ENCODE measurements at places on chromosomes 11 and 22.
A peak's percentile ranks its signal among the peaks of the same experiment; 100 is the strongest.

GRCh38 chr11:113668255-113668654, 37.9 kb downstream of the TMPRSS5 start:
- no peak for DNase-seq

GRCh38 chr11:112525270-112525669, 264.6 kb upstream of the PLET1 start:
- DNase-seq, result peak; percentile 61

DNA sequence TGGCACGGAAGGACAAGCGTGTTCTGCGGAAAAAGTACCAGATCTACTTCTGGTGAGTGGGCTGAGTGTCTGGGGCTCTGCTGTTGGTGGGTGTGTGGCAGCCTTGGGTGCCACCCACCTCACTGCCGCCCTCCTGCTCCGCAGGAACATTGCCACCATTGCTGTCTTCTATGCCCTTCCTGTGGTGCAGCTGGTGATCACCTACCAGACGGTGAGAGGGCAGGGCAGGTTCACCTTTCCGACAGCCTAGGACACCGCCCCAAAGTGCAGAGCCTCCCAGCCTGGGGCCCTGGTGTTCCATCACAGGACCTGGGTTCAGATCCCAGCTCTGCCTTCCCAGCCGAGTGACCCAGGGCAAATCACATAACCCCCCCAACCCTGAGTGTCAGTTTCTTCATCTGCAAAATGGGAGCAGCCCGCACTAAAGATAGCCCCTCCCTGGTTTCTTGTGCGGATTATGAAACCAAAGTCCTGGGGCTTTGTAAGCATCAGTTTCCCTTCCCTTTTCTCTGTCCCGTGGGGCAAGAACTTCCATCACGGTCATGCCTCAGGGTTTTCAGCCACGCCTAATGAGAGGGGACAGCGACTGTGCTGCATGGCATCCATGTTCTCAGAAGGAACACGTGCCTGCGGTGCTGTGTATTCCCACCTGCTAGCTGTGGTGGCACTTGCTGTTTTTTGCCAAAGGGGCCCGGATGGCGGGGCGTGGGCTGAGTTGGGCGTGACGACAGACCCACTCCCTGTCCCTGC, 9.8 kb upstream of the TAGLN start:
- peak; percentile 34 for DNase-seq

DNA sequence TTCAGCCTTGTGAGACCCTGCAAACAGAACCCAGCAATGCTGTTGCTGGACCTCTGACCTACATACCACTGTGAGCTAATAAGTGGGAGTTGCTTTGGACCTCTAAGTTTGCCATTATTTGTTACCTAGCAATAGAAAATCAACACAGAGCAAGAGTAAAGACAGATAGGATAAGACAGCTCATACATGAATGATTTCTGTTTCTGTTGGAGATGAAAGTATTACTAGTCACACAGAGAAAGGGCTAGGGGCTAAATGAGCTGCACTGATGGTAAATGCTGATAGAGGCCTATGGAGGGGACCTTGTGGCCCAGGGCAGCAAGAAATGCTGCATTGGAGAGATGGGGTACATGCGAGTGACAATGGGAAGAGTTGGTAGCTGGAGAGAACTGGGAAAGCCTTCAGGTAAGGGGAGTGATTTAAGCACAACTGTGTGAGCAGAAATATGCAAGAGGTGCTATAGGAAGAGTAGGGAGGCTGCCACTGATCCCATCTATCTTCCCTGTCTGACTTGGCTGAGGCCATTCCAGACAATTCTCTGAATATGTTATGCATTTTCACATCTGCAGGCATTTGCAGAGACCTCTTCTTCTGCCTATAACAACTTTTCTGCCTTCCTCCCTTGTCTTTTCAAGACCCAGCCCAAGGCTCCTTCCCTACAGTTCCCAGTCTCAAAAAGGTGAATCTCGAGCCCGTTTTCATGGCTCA, 46.1 kb upstream of the SYN3 start:
- DNase-seq, result no peak

- DNase-seq, result no peak
Observed at GRCh38 chr11:4546878-4547277, 1.9 kb downstream of the OR52M1 start.

- DNase-seq, result no peak
Observed at GRCh38 chr11:107706531-107706930, 5.3 kb downstream of the SLN start.

GRCh38 chr22:29154364-29155048, 51.2 kb upstream of the EMID1 start:
- peak; percentile 82 for DNase-seq

DNA sequence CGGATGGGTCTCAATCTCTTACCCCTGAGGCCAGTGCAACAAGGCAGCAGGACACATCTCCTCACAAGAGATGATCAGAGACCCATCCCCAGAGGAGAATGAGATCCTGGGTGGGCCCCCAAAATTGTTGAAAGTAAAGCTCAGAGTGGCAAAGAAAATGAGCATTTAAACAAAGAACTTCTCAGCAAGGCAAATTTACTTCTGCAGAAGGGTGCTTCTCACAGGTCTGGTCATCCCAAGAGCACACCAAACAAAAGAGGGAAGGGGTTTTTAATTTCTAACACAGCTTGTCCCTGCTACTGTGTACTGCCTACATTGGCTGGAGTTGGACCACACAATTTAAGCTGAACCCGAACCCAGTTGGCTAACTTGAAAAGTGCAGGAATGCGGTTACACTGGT, 1628.6 kb upstream of the RAG2 start:
- DNase-seq, result no peak

DNA sequence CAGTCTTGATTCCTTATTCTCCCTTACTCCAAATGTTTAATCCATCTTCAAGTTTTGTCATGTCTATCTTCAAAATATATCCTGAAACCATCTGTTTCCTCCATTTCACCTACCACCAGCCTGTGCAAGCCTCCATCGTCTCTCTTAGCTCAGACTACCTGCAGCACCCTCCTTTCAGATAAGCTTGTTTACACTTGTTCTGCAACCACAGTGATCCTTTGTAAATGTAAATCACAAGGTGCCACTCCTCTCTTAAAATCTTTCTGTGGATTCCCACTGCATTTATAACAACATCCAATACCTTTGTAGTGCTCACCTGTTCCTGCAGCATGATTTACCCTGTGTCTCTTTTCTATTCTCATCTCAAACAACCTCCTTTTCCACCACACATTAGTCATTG, 31.8 kb upstream of the GPR83 start:
- DNase-seq, result no peak

- DNase-seq, result peak; percentile 63
Observed at GRCh38 chr11:70429724-70430521, 31.6 kb downstream of the CTTN start.

GRCh38 chr11:2835296-2835695, 50.3 kb downstream of the CDKN1C start:
- DNase-seq, result no peak

DNA sequence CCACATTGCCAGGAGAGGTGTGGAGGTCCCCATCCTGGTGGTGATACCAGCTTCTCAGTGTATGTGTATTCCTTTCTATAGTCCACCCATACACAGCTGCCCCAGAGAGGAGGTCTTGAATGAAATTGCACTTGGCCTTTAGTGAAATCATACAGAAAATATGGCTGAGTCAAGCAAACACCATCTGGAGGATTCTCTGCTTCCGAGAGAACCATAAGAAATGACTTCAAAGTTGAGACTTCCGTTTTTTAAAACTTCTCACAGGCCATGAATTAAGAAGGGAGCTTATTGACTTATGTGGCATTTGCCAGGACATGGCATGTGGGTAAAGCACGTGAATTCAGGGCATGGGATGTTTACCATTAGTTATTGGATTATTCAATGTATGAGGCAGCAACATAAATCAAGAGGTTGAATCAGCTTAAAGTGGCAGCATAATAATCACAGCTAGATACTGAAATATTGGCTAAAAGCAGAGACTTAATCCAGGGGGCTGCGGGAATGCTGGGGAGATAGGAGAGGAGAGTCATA, 119.1 kb upstream of the MTNR1B start:
- no peak for DNase-seq

All from common myeloid progenitor, CD34-positive (primary cell).